Activated CD8-positive, alpha-beta T cell treated with anti-CD3 and anti-CD28 coated beads, Interleukin-2, amount 10 ng/mL, durations not matched to agents 7 days and 5 days (primary cell): ENCODE measurements at places on chromosomes 1 and 21. TPM values are rescaled to one million over a fixed set of nuclear protein-coding genes. Genes with fewer than 3 reads are reported as not detected.

- H3K4me1 ChIP-seq: peaks cover 24% of the 10 kb centered on the region
- DNase-seq: no peak
- H3K27me3 ChIP-seq: no peaks in the 10 kb centered on the region
- H3K36me3 ChIP-seq: peaks cover 23% of the 10 kb centered on the region
Observed at GRCh38 chr21:31161157-31161556, 122.9 kb upstream of the KRTAP19-8 start.

DNA sequence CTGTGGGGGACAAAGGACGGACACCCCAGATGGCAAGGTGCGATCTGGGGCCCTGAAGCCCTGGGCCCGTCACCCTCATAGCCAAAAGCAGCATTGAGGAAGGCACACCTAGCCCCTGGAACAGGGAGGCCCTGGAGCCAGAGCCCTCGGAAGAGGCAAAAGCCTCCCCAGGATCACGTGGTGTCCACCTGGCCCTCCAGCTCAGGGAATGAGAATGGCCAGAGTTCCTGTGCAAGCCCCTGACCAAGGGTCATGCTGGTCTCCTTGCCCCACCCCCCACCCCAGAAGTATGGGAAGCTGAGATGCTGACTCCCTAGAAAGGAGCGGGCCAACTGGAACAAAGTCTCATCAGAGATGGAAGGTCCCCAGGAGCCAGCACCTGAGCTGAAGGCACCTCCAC lies 1.0 kb upstream of the PDZK1IP1 start:
- DNase-seq: no peak
- peaks cover 3% of the 10 kb centered on the region for H3K27me3 ChIP-seq
- no peak overlapping the region for H3K27ac ChIP-seq
- H3K4me1 ChIP-seq: no peaks in the 10 kb centered on the region
- H3K4me3 ChIP-seq: no peak overlapping the region

DNA sequence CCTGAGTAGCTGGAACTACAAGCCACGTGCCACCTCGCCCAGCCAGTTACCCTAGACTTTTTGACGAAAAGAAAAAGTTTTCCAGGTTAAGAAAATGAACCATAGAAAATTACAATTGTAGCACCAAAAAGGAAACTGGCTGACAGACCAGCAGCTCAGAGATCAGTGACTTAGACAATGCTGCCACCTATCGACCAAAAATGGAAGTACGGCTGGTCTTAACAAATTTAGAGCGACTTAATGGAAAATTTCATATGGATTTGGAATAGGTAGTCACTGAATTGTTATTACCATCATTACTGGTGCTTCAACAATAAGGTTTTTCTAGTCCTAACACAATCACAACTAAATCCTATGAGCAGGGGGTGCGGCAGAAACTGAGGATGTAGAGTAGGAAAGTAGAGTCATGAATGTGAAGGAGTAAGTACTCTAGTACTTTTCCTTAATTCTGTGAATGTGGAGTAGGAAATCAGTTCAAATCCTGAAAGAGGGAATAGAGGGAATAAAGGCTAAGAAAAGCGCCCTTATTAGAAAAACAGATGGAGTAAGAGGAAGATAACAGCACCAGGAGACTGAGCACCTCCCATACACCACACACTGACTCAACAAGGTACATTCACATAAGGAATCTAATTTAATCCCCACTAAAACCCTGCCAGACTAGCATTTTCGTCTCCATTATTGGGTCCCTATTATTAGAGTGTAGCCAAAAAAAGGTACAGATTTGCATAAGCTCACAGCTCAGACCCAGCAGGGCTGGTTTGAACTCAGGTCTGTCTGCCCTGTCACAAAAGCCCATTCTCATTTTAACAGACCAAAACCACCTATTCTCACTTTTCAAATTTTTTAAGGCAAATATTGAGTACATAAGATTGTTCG lies 37.9 kb upstream of the MGST3 start:
- H3K27ac ChIP-seq: no peak overlapping the region
- no peaks in the 10 kb centered on the region for H3K36me3 ChIP-seq
- peak; percentile 83 for DNase-seq
- H3K4me1 ChIP-seq: peaks cover 20% of the 10 kb centered on the region

GRCh38 chr21:36282568-36283230 lies 37.3 kb upstream of the MORC3 start:
- H3K4me1 ChIP-seq: peaks cover 7% of the 10 kb centered on the region
- peaks cover 25% of the 10 kb centered on the region for H3K36me3 ChIP-seq
- DNase-seq: no peak
- H3K27ac ChIP-seq: no peak overlapping the region
- no peak overlapping the region for H3K4me3 ChIP-seq

DNA sequence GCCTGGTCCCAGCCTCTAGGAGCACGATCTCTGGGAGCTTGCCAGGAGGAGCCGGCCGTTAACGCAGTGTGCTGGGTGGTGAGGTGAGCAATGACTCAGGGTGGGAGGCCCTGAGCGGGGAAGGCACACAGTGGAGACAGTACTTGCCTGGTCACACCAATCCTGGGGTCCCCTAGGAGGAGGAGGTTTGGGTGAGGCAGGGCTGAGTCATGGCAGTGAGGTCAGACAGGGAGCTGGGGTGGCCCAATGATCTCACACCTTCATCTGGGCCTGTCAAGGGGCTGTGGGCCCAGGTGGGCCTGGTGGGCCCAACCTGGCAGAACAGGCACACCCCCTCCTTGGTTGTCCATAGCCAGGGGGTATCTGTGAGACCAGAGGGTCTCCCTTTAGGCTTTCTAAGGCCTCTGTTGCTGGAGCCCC lies 8.6 kb upstream of the EDN2 start:
- no peak overlapping the region for H3K27ac ChIP-seq
- H3K4me1 ChIP-seq: peaks cover 5% of the 10 kb centered on the region
- H3K27me3 ChIP-seq: peaks cover 24% of the 10 kb centered on the region
- H3K4me3 ChIP-seq: no peak overlapping the region
- DNase-seq: no peak
- no peaks in the 10 kb centered on the region for H3K36me3 ChIP-seq

- H3K27me3 ChIP-seq: no peaks in the 10 kb centered on the region
- no peak overlapping the region for H3K27ac ChIP-seq
- no peak overlapping the region for H3K4me3 ChIP-seq
- no peak for DNase-seq
Observed at GRCh38 chr1:161009602-161010211, 11.2 kb downstream of the F11R start.

The ADCY10 gene
- not detected for total RNA-seq

The TAS1R1 gene
- total RNA-seq: not detected

The KCNT2 gene
- not detected for total RNA-seq

The NHLH1 gene
- total RNA-seq: 0.47 TPM
